ENCODE measurements at places on chromosomes 4 and X.

DNA sequence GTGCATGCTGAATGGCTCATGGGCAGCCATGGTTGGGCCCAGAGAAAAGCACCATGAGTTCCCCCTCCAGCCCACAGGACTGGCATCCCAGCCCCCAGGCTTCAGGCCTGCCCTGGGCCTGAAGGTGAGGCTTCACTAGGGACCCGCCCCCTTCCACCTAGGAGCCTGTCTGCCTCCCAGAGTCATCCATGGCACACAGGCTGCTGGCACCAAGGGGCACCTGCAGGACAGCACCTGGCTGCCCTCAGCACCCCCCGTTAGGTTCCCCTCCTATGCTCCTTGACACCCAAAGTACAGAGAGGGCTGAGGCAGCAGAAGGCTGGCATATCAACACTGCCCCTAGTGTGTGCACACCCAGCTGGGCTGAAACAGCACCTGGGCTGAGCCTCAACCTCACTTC lies 566.7 kb upstream of the PCDH7 start:
- DNase-seq: no peak

- DNase-seq: no peak
These were observed 79.3 kb downstream of the TEX13C start for GRCh38 chrX:125398959-125399440.

DNA sequence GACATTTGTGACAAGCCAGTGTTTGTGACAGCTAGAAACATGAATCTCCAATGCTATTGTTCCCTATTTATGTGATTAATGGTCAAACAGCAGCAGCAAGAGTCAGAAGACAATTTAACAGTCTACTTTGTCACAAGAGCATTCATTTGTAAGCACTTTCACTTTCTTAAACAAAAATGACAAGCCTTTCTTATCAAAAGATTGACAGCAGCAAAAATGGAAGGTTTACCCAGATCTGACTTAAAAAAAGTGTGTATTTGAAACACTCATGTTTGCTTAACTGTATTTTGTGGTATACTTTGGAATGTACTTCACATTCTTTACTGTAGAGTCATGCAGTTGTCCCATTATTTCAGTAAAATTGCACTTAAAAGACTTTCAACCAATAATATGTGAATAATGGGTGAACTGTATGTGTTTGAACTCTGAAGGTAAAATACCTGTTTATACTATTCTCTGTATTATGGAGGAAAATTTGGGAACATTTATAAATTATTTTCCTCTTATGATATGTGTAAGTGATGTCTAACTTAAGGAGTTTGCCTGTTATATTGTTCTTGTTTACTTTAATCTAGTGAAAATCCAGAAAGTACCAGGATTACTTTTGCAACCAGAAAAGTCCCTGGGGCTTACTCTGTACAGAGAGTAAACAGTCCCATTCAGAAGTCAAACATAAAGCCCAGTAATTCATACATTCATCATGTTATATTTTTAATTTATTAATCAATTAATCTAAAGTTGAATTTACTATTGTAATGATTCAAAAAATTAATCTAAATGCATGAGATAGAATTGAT lies 314.9 kb upstream of the TRAM1L1 start:
- DNase-seq: no peak

GRCh38 chrX:153844509-153845082 lies 14.3 kb upstream of the PDZD4 start:
- no peak for DNase-seq

- no peak for DNase-seq
These were observed 1064.6 kb upstream of the SLIT2 start for GRCh38 chr4:19187096-19187495.

- no peak for DNase-seq
These were observed 329.9 kb downstream of the SMARCA1 start for GRCh38 chrX:129193357-129193756.

DNA sequence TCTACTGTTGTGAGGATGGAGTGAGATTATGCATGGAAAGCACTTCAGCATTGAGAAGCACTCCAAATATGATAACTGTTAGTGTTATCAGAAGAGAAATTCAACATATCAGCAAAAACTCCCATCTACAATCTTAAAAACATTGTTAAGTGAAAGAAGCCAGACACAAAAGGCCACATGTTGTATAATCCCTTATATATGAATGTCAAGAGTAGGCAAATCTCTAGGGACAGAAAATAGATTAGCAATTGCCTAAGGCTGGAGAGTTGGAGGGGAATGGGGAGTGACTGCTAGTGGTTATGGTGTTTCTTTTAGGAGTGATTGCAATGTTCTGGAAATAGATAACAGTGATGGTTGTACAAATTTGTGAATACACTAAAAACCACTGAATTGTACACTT lies 122.5 kb upstream of the LNX1 start:
- no peak for DNase-seq

GRCh38 chr4:101230801-101231426 lies 116.4 kb downstream of the PPP3CA start:
- DNase-seq: no peak

- no peak for DNase-seq
These were observed 308.0 kb downstream of the DHRSX start for GRCh38 chrX:2192584-2193272.

DNA sequence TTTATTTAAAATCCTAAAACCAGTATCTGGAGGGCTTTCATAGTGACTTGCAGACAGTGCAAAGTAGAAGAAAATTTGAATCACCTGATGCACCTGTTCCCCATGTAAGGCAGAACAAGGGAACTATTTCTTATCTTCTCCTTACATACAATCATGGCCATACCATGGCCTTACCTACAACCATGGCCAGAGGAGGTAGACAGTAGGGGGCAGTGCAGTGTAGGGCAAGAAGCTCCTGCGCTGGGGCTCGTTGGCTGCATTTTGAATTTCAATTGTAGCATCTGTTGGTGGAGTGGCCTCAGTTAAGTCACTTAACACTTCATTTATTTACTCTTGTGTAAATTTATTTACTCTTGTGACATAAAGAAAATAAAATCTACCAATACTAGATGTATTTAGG lies 33.0 kb downstream of the GALNTL6 start:
- peak; percentile 61 for DNase-seq

- no peak for DNase-seq
These were observed 173.7 kb downstream of the COMMD8 start for GRCh38 chr4:47289805-47290204.

- DNase-seq: peak; percentile 2
These were observed 540.9 kb downstream of the TRIML1 start for GRCh38 chr4:188680004-188680666.

- no peak for DNase-seq
These were observed 141.4 kb upstream of the LNX1 start for GRCh38 chr4:53732661-53733060.

DNA sequence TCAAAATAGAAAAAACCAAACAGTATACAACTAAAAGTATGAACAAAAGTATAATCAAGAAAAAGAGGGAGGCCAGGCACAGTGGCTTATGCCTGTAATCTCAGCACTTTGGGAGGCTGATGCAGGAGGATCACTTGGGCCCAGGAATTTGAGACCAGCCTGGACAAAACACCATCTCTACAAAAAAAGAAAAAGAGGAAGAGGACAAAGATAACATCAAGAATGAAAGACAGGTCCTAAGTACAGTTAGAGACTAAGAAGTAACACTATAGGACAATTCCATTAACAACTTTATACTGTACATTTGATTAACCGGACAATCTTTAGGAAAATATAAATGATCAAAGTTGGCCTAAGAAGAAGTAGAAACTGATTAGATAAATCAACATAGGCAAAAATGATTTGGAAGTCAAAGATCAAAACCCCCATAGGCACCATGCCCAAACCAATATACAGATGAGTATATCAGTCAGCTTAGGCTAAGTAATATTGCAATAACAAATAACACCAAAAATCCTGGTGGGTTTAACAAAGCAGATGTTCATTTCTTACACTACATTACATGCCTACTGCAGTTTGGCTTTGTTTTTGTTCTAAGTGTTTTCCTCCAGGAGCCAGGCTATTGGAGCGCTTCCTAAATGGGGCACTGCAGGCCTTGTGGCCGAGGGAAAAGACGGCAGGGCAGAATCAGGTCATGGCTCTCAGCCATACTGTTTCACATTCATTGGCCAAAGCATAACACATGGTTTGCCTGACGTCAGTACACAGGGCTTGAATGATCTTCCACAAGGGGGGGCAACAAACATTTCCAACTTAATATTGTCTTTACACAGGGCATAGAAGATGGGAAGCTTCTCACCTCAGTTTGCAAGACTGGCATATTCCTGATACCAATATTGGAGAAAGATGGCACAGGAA lies 42.2 kb upstream of the HGFAC start:
- no peak for DNase-seq

DNA sequence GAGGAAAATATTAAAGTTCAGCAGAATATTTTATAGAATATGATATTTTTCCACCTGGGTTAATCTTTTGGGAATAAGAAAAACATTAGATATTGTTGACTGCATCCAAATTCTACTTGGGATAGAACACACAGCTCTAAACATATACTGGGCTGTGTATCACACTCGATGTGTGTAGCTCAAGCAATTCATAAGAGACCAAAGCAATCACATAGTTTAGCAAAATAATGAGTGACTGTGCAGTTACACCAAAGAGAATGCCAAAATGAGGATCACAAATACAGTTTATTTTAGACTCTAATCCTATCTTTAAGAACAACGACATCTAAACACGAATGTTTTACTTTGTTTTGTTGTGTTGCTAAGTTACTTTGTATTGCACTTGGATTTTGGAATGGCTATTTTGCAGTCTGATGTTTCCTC lies 101.2 kb downstream of the CBR4 start:
- no peak for DNase-seq

- DNase-seq: no peak
These were observed 127.7 kb downstream of the RASL11B start for GRCh38 chr4:52989865-52990264.

DNA sequence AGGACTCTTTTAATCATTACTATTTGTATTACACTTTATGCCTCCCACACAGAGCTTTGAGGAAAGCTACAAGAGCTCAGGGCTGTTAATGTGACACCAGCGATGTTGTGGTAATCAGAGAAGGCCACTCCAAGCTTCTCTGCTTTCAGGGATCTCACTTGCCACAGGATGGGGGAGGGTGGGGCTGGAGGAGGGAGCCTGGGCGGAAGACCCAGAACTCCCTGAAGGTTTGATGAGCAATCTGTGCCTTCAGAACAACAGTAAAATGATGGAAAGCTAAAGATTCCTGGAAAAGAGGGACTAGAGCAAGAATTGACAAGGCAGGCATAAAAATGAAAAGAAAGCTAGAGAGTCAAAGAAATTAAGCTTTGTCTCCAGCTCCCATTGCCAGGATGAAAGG lies 75.6 kb downstream of the MAML3 start:
- peak; percentile 16 for DNase-seq

DNA sequence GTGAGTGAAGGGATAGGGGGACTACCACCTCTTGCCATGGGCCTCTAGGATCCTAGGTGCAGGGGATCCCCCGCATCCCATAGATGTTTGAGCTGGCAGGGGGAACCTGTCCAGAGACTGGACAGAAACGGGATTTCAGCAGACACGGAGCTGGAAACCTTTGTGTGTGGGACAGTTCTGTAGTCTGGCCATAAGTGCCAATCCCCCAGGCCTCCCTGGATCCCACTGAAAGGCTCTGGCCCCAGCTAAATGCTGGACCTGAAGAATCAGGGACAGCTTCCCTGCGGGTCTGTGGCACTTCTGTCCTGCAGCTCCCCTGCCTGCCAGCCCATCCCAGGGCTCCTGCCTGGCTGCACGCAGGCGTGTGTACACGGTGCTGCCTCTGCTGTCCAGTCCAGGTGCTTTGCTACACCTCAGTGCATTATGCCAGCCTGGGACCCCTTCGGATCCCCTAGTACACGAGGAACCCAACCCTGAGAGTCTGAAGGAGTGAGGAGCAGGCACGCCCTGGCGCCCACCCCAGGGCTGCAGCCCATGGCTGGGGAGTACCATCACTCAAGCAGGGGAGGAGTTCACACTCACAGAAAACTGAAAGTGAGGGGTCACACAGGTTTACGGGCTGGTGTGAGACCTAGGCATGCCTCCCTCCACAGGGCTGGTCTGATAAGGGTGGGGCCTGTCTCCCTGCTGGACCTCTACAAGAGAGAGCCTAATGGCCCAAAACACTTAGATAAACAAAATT lies 703.0 kb downstream of the ARAP2 start:
- no peak for DNase-seq

- DNase-seq: no peak
These were observed 113.0 kb downstream of the MMRN1 start for GRCh38 chr4:90007494-90008167.

DNA sequence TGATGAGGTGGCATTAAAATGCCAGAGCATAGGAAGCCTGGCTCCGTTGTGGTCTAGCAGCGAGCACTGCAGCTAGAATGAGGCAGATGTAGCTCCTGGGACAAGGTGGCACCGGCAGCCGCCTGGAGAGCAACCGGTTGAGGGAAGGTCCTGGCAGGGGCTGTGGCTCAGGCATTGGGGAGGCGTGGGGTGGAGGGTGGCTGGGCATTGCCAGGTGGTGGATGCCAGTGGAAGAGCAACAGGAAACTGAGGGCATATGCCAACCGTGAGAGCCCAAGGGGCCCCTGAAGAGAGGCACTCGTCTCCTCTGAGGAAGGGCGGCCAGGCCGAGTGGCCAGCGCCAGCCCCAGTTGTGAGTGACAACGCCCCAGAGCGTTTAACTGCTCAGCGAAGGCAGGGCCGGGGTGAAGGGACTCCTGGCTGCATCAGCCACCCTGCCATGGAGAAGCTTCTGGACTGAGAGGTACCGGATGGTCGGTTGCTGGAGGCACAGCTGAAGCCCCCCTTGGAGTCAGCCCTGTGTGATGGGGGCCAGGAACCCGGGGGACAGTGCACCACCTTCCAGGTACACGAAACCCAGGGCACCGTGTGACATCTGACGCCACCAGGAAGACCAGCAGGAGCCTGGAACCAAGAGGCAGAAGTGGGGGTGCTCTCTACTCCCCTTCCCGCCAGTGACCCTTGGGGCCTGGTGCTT lies 13.2 kb upstream of the PDE6B start:
- DNase-seq: no peak

DNA sequence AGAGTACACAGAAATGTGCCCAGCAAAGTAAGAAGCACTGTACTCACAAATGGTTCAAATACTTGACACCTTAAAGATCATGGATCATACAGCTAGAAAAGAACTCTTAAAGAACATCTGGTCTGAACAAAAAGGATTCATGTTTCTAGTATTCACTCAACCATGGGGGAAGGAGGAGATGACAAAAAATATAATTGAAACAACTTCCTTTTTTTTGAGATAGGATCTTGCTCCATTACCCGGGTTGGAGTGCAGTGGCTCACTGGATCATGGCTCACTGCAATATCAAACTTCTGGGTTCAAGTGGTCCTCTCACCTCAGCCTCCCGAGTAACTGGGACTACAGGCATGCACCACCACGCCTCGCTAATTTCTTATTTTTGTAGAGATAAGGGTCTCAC lies 6.0 kb downstream of the DHX15 start:
- DNase-seq: no peak

GRCh38 chr4:146098397-146098796 lies 77.1 kb upstream of the LSM6 start:
- no peak for DNase-seq

- DNase-seq: no peak
These were observed 325.0 kb downstream of the PDHA2 start for GRCh38 chr4:96164814-96165351.

GRCh38 chrX:4550018-4550417 lies 836.6 kb upstream of the PRKX start:
- DNase-seq: no peak

- DNase-seq: no peak
These were observed 36.0 kb upstream of the GABRA2 start for GRCh38 chr4:46425775-46426400.
